Upper lobe of left lung (tissue), 6 donors: ENCODE measurements at places on chromosomes 3 and 15.
A peak's percentile ranks its signal among the peaks of the same experiment; 100 is the strongest.

- no peak for DNase-seq
Measured at GRCh38 chr3:114476511-114476910, 182.7 kb downstream of the TIGIT start.

GRCh38 chr3:141150081-141150830 lies 81.4 kb upstream of the PXYLP1 start:
- no peak for DNase-seq

GRCh38 chr15:88894819-88895767 lies at the start of gene HAPLN3:
Gene HAPLN3, minus strand, starts transcription at chr15:88895544. Its CDS starts 8,246 bp downstream, at chr15:88887298.
- DNase-seq = peak; percentile 87

DNA sequence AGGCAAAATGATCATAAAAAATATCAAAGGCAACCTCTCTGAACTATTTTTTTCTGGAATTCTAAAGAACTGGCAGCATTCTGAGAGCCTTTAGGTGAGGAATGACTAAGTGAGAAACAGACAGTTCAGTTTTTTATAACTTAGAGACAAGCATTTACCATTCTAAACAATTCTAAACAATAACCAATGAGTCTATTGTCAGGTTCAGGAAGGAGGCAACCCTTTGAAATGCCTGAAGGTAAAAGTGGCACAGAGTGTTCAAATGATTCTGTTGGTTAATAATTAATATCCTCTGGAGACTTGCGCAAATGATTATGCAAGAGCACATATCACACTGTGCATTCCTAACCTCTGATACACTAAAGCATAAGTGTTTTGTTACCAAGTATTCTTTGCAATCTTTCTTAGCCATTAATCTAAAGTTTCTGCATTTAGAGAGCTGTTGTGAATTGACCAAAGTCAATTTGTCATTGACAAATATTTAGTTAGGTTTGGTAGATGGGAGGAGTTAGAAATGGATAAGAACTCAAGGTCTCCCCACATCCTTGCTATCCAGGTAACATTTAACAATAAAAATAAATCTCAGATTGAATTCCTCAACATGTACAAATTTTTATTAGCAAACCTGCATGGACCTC lies 9.2 kb upstream of the TGFBR2 start:
- no peak for DNase-seq

- no peak for DNase-seq
Measured at GRCh38 chr15:63544258-63545026, 40.0 kb downstream of the USP3 start.

DNA sequence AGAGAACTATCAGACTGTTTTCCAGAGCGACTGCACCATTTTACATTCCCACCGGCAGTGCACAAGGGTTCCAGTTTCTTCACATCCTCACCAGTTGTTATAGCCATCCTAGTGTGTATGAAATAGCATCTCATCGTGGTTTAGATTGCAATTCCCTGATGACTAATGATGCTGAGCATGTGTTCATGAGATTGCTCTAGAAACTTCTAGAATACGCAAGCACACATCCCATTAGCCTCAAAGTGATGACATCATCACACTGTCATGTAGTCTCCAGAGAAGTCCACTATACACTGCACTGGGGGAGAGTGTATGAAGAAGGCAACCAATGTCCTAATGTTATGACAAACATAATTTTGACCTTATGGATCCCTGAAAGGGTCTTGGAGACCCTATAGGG lies 30.1 kb downstream of the FBLN2 start:
- DNase-seq = no peak

DNA sequence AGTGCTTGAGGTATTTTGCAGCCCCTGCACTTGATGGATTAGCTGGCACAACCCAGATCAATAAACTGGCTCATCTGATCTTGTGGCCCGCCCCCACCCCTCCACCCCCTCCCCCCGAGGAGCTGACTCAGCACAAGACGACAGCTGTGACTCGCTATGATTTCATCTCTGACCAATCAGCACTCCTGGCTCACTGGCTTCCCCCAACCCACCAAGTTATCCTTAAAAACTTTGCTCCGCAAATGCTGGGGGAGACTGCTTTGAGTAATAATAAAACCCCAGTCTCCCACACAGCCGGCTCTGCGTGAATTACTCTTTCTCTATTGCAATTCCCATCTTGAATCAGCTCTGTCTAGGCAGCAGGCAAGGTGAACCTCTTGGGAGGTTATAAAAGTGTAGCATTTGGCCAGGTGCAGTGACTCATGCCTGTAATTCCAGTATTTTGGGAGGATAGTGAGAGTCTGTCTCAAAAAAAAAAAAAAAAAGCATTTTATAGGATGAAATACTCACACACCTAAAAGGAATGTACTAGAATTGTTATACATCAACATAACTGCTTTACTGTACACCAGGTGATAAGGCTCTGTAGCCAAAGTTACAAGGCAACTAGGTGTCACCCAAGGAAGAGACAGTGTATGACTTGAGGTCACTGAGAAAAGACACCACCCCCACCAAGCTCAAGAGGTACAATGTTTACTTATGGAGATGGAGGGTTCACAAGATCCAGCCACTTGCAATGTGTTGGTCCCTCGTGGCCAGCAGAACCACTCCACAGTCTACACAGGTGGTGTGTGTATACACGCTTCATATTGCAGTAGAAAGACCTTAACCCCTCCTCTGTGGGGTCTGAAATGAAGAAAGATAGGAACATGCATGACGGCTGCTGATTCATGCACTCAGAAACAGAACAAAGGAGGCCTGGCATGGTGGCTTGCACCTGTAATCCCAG lies 8.6 kb downstream of the ZNF445 start:
- DNase-seq = no peak

DNA sequence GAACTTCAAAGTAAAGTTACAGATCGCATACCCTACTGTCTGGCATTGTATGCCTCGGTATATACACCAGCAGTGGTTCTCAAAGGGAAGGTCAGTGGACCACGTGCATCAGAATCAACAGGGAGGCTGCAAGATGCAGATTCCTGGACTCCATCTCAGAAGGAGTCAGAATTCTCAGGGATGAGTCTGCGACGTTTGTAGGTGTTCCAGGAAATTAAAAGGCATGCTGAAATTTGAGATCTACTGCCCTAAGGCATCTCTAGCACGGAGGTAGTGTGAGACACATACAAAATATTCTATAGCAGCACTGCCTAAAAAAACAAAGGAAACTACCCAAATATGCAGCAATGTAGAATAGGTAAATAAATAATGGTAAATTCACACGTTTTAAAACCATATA lies 136.8 kb upstream of the BNIP2 start:
- no peak for DNase-seq

GRCh38 chr3:25088284-25088683 lies 339.8 kb upstream of the RARB start:
- DNase-seq = no peak

- DNase-seq = no peak
Measured at GRCh38 chr15:55247311-55247710, 42.3 kb downstream of the RAB27A start.

DNA sequence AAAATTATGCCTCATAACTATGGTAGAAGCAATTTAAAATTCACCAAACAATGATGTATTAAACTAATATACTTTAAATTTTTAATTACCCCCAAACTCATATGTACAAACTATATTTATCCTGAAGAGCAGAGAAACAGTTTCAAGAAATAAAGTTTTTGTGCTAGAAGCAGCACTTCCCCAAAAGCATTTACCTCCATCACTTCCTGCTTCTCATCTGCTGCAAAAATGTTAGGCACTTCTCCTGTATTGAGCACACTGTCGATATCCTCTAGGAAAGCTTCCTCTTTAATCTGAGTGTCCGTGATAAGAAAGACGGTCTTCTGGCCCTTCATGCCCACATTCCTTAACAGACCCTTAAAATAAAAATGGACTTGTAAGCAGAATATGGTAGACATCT lies 101.5 kb upstream of the ASB14 start:
- no peak for DNase-seq

DNA sequence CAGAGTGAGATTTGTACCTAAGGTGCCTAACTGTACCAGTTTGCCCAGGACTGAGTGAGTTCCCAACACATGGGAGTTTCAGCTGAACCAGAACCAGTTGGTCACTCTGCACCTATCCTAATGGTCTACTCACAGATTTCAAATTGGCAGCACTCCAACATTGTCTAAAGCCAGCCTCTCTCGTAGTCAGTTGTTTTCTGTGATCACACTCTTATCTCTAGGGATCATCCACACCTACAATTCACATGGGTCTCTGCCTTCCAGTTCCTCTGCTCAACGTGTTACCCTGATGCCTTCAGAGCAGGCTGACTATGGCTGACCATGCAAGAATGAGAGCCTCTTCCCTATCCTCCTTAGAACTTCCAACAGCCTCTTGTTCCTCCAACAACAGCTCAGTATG lies 624.8 kb downstream of the NTRK3 start:
- DNase-seq = no peak

DNA sequence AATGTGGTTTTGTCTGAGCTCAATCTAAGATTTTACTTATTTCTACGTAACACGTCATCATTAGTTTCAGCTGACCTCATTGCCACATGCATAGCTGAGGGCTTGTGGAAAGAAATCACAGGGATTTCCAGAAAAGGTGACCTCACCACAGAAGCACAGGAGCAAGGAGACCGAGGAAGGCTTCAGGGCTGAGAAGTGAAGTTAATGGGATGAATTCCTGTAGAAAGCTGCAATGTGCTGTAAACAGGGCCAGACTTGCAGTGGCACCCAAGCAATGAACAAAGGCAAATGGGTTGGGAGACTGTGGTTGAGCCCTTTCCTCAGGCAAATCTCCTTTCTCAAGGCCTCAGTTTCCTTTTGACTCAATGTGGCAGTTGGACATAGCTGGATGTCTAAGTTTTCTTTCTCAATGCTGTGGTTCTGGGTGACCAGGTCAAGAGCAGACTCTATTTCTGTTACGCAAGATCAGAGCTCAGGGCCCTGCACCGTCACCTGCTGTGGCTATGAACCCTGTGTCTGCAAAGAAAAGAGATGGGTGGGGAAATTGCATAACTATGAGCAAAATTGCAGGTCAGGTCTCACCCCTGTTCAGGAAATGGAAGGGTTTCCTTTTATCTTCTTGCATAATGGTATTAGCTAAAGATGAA lies 252.2 kb upstream of the TBL1XR1 start:
- peak; percentile 88 for DNase-seq

DNA sequence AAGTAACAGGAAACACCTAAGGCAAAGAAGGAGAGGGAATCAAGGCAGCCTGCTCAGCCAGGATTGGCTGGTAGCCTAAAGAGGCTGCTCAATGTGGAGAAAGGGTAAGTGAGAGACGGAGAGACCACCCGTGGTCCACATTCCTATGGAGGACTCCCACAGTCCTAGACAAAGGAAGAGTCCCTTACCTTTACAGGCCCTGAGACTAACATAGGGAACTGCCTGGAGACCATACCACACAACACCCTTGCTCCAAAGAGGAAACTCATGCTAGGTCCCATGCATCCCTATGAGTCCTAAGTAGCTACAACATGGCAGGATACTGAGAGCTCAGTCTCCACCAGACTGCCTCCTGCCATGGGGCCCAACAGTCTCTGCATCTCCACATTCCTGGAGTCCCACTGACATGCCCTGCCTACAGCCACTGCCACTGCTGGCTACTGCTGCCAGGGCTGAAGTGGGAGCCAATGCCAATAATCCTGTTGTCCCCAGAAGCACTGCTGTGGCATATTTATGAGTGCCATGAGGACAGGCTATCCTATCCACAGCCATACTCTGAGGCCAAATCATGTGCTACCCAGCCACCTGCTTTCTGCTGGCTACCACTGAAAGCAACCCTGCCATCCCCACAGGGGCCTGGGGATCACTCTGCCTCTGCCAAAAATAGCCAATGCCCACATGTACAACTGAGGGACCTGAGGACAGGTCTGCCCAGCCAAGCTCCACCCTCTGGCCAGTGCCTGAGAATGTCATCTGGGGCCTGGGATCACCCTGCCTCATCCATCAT lies 45.0 kb downstream of the COPS2 start:
- no peak for DNase-seq

DNA sequence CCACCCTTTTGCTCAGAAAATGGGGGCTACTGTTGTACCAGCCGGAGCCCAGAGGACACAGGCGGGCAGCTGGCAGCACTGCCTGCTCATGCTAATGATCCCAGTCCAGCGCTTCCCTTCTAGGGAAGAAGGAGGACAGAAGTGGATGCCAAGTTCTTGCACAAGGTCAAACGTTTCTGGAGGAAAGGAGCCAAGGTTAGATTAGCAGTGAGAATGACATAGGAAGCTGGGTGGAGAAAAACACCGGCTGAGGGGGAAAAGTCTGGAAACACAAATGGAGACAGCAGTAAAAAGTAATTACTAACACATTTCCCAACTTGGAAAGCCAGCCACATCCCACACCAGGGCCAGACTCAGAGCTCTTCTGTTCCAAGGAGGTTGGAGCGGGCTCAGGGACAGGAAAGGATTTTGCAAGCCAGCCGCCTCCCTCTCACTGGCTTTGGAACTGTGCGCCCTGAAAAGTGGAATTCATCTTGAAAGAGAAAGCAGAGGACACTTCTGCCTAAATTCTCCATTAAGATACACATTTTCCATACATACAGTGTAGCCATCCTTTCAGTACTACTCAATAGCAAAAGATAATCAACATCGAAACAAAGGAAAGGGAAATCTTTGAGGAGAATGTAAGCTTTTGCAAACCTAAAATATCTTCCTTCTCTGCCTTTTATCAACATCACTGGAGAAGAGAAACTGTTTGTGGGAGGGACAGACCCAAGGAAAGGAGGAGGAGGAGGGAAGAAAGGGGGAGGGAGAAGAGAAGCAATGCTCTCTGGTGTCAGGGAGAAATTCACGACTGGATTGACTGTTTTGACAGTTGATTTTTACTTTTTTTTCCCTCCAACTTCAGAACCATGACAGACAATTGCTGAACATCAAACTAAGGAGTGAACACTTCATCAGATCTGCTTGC lies 133.6 kb downstream of the CD47 start:
- DNase-seq = peak; percentile 56

DNA sequence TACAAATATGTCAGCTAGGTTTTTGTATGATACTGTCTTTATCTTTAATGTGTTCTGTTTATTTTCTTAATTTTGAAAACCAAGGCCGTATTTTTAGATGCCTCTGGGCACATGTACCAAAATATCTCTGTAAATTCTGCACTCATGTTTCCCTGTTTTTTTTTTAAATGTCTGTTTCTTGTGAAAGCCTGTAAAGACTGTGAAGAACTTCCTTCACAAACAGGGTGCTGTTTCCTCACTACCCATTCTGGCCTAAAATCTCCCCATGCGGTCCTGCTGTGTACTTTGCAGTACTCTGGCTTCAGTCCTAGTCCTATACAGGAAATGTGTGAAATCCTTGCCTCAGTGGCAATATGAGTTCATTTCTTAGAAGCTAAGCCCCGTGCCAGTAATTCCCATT lies 133.4 kb upstream of the ZBTB20 start:
- DNase-seq = no peak

- DNase-seq = no peak
Measured at GRCh38 chr3:50612234-50612882, 784 bp upstream of the CISH start.

GRCh38 chr3:82938821-82939328 lies 1177.4 kb upstream of the GBE1 start:
- peak; percentile 68 for DNase-seq
